HAP-1 (cell line): ENCODE measurements at places on chromosomes 6 and 20.

GRCh38 chr6:11030904-11031303 lies 13.2 kb downstream of the ELOVL2 start:
- DNase-seq = no peak

DNA sequence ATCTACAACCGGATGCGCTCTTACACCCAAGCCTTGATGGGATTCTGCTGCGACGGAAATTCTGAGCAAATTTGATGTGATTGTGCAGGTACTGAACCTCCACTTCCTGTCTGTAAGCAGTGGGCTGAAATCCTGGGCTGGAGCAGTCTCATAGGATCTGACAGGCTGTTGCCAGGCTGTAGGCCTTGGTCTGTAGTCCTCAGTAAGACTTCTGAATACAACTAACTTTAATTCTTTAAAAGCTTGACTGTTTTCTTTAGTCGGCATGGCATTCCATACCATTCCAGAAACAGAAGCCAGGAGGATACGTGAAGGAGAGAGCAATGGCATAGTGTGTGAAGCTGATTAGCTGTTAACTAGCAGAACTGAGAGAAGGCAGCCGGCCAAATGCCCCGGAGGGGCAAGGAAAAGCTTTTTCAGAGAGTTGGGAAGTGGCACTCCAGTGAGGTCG lies 68.3 kb downstream of the ADTRP start:
- DNase-seq = no peak

GRCh38 chr6:1986454-1987243 lies 258.8 kb downstream of the GMDS start:
- no peak for DNase-seq

DNA sequence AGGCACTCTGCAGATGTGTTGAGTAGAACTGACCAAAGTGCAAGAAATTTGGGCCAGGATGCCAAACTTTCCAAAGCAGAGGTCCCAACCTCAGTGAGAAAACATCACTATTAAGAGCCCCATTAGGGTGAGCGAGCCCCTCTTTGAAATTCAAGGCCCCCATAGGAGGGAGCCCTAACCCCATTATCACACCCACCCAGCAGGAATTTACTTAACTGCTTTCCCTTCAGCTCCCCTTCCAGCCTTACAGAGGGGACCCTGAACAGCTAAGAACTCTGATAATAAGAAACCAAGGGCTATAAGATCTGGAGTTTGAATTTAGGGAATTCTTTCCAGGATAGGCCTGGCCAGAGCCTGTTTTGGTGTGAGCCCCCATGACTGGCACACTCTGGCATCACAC lies 130.6 kb downstream of the NFATC2 start:
- DNase-seq = no peak

- DNase-seq = no peak
Measured at GRCh38 chr6:106619223-106619622, 10.1 kb downstream of the RTN4IP1 start.

- no peak for DNase-seq
Measured at GRCh38 chr20:54470697-54471096, 4.7 kb upstream of the DOK5 start.

GRCh38 chr20:59671661-59672471 lies 67.5 kb downstream of the PHACTR3 start:
- DNase-seq = no peak

- no peak for DNase-seq
Measured at GRCh38 chr6:143586557-143586956, 75.0 kb upstream of the FUCA2 start.
